ENCODE measurements at places on chromosomes 7 and 10.

- DNase-seq: no peak
Observed at GRCh38 chr10:85558533-85558932, 808.1 kb downstream of the GRID1 start.

DNA sequence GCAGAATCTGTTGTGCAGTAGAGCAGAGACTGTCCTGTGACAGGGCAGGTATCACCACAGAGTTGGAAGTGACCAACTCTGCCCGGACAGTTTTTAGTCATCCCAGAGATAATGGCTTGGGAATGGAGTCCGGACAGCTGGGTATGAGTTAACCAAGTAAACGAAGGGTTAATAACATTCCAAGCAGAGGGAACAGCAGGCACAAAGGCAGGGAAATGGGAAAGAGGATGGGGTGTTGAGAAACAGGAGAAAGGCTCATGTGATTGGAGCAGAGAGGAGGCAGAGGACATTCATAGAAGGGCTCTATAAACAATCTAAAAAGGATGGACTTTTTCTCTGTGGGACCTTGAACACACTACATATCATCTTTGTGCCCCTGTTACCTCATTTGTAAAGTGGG lies 132.2 kb upstream of the YAE1 start:
- DNase-seq: no peak

DNA sequence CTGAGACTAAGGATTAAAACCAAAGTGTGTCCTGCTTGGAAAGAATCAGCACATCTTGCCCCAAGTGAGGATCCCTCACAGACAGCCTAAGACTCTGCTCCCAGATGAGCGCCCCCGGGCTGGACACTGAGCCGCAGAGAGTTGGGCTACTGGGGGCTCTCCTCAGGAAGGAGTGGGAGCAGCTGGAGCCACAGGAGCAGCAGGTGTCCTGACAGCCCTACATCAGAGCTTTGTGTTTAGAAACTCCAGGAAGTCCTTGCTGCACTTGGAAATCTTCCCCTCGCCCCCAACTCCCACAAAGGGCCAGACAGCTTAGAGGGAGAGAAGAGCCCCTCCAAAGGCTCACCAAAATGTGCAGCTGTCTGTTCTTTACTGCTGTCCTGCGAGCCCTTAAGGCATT lies 172.2 kb downstream of the HERPUD2 start:
- DNase-seq: no peak

GRCh38 chr7:25381818-25382589 lies 153.7 kb upstream of the NPVF start:
- peak; percentile 25 for DNase-seq

- no peak for DNase-seq
Observed at GRCh38 chr7:6508950-6509349, 42.3 kb downstream of the GRID2IP start.

- no peak for DNase-seq
Observed at GRCh38 chr7:106878748-106879439, 13.8 kb downstream of the PIK3CG start.
